ENCODE measurements at places on chromosomes 13 and 19. TPM values are rescaled to one million over a fixed set of nuclear protein-coding genes. Genes with fewer than 3 reads are reported as not detected.

GRCh38 chr13:89628567-89628966 lies 1718.9 kb upstream of the MIR17HG start:
- no peaks in the 10 kb centered on the region for H3K27me3 ChIP-seq
- H3K4me1 ChIP-seq, result no peaks in the 10 kb centered on the region

DNA sequence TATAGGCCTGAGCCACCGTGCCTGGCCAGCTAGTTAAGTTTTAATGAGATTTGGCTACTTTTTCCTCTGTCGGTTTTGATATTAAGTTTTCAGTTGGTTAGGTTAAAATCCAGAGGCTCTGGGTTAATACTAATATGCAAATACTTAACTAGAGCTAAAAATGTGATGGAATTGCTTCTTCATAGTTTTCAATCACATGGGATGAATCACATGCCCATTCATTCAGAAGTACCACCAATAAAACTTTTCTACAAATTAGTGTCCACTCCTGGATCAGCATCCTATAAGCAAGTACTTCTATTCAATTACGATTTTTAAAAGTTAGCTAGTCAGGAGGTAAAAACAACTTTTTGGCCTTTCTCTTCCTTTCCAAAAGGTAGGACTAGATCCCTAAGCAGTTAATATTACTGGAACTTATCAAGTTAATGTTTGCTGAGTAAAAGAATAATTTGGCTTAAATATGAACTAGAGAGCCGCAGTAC lies 4.3 kb downstream of the SLC25A30 start:
- DNase-seq, result no peak
- H3K4me1 ChIP-seq, result peaks cover 49% of the 10 kb centered on the region
- H3K36me3 ChIP-seq, result peaks cover 6% of the 10 kb centered on the region
- no peaks in the 10 kb centered on the region for H3K27me3 ChIP-seq

Gene ZNF724
- 3.0 TPM for total RNA-seq

GRCh38 chr13:46698910-46699460 lies 98.0 kb downstream of the ESD start:
- no peak overlapping the region for H3K27ac ChIP-seq
- no peaks in the 10 kb centered on the region for H3K4me1 ChIP-seq
- peaks cover 34% of the 10 kb centered on the region for H3K36me3 ChIP-seq
- no peak overlapping the region for H3K4me3 ChIP-seq
- DNase-seq, result no peak

Gene CLDND2
- not detected for total RNA-seq

DNA sequence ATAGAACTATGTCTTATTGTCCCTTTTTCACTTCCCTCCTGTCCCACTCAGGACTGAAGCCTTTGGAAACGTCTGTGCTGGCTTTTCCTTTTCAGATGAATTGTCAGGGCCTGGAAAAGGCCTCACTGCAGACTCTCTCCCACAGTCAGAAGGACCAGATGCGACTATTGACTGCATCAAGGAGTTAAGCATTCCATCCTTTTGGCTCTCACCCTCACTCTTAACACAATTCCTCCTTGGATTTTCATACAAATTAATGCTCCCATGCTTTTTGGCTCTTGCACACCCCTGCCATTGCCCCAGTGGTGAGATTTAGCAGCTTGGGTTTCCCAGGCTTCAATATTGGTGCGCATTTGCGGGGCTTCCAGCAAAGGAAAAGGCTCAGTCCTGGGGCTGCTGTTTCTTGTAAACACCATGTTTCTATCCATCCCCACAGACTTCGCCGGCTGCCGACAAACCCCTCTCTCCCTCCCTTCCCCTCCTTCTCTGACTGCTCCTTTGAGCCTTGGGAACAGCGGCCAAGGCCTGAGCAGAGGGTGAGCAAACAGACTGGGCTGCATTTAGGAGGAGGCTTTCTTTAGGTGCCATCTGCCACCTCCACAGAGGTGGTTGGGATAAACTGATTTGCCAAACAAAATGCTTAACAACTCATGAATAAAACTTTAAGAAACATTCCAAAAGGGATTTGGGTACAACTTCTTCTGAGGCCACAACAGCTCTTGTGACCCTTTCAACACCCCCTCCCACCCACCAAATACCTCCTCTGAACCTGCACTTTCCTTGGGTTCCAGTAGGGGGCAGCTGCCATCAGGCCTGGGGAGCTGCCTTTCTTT lies 48.6 kb upstream of the PCDH8 start:
- no peak overlapping the region for H3K27ac ChIP-seq
- DNase-seq, result no peak
- H3K4me3 ChIP-seq, result no peak overlapping the region
- H3K4me1 ChIP-seq, result no peaks in the 10 kb centered on the region
- H3K27me3 ChIP-seq, result no peaks in the 10 kb centered on the region

Gene ZNF628
- total RNA-seq, result 9.1 TPM

- no peak overlapping the region for H3K27ac ChIP-seq
- no peaks in the 10 kb centered on the region for H3K36me3 ChIP-seq
Measured at GRCh38 chr13:113770937-113771336, 11.9 kb downstream of the TMEM255B start.

GRCh38 chr19:45498411-45499195 lies at the start of gene PPM1N:
TSS of gene PPM1N (plus strand) at chr19:45498443. CDS start at chr19:45498473, 30 bp downstream.
- H3K27ac ChIP-seq, result peak within 1 kb of the TSS; percentile 24
- DNase-seq, result no peak
- peak within 1 kb of the TSS; percentile 72 for H3K4me3 ChIP-seq
- H3K4me1 ChIP-seq, result peaks cover 23% of the 10 kb centered on the region

Gene SBK3
- total RNA-seq, result not detected

Gene WDR62
- total RNA-seq, result 6.0 TPM

Gene SLC25A41
- total RNA-seq, result 0.20 TPM

- H3K27me3 ChIP-seq, result no peaks in the 10 kb centered on the region
- H3K4me1 ChIP-seq, result peaks cover 10% of the 10 kb centered on the region
- H3K27ac ChIP-seq, result no peak overlapping the region
- DNase-seq, result no peak
- H3K36me3 ChIP-seq, result no peaks in the 10 kb centered on the region
Measured at GRCh38 chr13:51083706-51084105, 27.4 kb downstream of the C13orf42 start.

GRCh38 chr13:84978851-84979250 lies 820.4 kb downstream of the SLITRK6 start:
- H3K27ac ChIP-seq, result no peak overlapping the region
- no peak overlapping the region for H3K4me3 ChIP-seq
- H3K4me1 ChIP-seq, result no peaks in the 10 kb centered on the region
- no peaks in the 10 kb centered on the region for H3K36me3 ChIP-seq
- no peak for DNase-seq

- no peak for DNase-seq
- H3K4me1 ChIP-seq, result peaks cover 15% of the 10 kb centered on the region
- no peak overlapping the region for H3K27ac ChIP-seq
- no peaks in the 10 kb centered on the region for H3K36me3 ChIP-seq
- H3K4me3 ChIP-seq, result no peak overlapping the region
Measured at GRCh38 chr13:40168425-40169166, 497.8 kb downstream of the FOXO1 start.

- H3K36me3 ChIP-seq, result no peaks in the 10 kb centered on the region
- peaks cover 4% of the 10 kb centered on the region for H3K4me1 ChIP-seq
- no peak overlapping the region for H3K27ac ChIP-seq
Measured at GRCh38 chr19:39113199-39113598, 12.4 kb upstream of the PAK4 start.

Gene KCNJ14
- total RNA-seq, result 0.90 TPM

GRCh38 chr13:71962126-71962525 lies 95.1 kb upstream of the DACH1 start:
- no peak overlapping the region for H3K27ac ChIP-seq
- no peak overlapping the region for H3K4me3 ChIP-seq
- H3K4me1 ChIP-seq, result no peaks in the 10 kb centered on the region
- no peaks in the 10 kb centered on the region for H3K36me3 ChIP-seq
- peaks cover 12% of the 10 kb centered on the region for H3K27me3 ChIP-seq

Gene XRCC1
- 30.5 TPM for total RNA-seq

DNA sequence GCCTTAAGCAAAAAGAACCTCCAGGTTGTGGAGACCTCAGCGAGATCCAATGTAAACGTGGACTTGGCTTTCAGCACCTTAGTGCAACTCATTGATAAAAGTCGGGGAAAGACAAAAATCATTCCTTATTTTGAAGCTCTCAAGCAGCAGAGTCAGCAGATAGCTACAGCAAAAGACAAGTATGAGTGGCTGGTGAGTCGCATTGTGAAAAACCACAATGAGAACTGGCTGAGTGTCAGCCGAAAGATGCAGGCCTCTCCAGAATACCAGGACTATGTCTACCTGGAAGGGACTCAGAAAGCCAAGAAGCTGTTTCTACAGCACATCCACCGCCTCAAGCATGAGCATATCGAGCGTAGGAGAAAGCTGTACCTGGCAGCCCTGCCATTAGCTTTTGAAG lies 58.5 kb downstream of the ARHGAP35 start:
- peaks cover 25% of the 10 kb centered on the region for H3K36me3 ChIP-seq
- H3K4me1 ChIP-seq, result peaks cover 29% of the 10 kb centered on the region
- no peak overlapping the region for H3K27ac ChIP-seq
- no peak overlapping the region for H3K4me3 ChIP-seq

DNA sequence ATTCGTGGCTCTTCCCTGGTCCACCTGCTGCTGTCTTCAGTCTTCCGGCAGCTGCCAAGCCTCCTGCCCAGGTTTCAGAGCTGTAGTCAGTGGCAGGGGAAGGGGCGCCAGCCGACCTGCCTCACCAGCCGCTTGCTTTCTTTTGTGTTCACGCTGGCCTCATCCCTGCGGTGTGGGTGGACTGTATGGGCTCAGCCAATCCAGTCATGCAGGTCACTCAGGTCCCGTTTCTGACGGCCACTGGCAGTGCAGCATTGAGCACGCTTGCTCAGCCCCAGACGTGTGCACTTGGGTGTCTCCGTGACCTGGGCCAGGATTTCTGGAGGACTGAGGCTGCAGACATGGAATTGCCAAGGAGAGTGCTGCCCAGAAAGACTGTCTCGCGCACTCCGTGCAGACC lies 26.0 kb downstream of the AP1M1 start:
- H3K4me1 ChIP-seq, result no peaks in the 10 kb centered on the region
- peaks cover 45% of the 10 kb centered on the region for H3K36me3 ChIP-seq
- H3K27me3 ChIP-seq, result no peaks in the 10 kb centered on the region
- H3K4me3 ChIP-seq, result no peak overlapping the region
- no peak overlapping the region for H3K27ac ChIP-seq

DNA sequence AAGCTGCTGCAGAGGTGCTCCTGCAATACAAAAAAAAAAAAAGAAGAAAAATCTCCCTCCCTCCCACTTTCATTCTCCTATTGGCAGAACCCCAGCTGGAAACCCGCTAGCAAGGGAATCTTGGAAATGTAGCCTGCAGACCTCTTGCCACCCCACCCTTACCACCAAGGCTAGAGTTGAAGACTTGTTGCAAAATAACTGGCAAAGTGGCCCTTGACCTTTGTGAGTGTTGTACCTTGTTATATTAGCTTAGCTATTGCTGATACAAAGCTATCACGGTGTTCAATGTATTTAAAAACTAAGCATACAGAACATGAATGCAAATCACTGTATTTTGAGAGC lies 57.5 kb upstream of the KCTD4 start:
- peaks cover 6% of the 10 kb centered on the region for H3K36me3 ChIP-seq
- H3K27ac ChIP-seq, result peak overlapping the region; percentile 6
- H3K4me3 ChIP-seq, result no peak overlapping the region
- no peak for DNase-seq
- peaks cover 23% of the 10 kb centered on the region for H3K4me1 ChIP-seq

Gene TEX101
- total RNA-seq, result not detected

- H3K36me3 ChIP-seq, result no peaks in the 10 kb centered on the region
- no peaks in the 10 kb centered on the region for H3K4me1 ChIP-seq
Measured at GRCh38 chr13:27830010-27830409, 37.7 kb downstream of the GSX1 start.

DNA sequence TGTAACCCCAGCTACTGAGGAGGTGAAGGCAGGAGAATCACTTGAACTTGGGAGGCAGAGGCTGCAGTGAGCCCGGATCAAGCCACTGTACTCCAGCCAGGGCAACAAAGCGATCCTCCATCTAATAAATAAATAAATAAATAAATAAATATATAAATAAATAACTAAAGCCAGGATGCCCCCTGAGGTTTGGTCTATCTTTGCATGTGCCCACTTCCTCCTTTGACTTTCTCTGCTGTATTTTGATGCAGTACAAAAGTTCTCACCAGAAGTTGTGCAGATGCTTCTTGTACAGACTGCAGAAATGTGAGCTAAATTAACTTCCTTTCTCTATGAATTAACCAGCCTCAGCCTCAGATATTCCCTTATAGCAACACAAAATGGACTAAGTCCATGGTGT lies 6.5 kb upstream of the N4BP2L2 start:
- H3K4me3 ChIP-seq, result no peak overlapping the region
- H3K27ac ChIP-seq, result no peak overlapping the region
- DNase-seq, result no peak
- H3K36me3 ChIP-seq, result no peaks in the 10 kb centered on the region
- H3K27me3 ChIP-seq, result peaks cover 2% of the 10 kb centered on the region

Gene TDRD12
- 0.22 TPM for total RNA-seq

Gene LPAR2
- total RNA-seq, result 9.5 TPM

DNA sequence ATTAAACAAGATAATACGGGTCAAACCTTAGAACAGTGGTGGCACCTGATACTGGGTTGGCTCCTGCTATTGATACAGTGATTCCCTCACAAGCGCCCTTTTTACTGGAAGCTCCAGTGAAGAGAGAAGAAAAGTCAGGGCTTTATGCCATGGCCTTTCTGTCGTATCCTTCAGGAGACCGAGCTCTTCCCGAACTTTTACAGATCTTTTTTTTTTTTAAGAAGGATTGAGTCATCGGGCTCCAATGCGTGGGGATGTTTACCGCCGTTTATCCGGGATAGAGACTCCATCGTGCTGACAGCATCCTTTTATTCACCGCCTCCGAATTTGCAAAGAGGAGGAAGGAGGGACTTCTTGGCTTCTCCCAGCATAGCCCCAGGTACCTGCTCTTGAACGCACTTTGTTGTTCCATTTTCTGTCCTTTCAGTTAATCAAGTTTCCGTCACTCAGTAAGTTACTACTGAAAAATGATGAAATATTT lies 574 bp downstream of the ZNF227 start:
- H3K36me3 ChIP-seq, result peaks cover 8% of the 10 kb centered on the region
- peak overlapping the region; percentile 90 for H3K27ac ChIP-seq
- no peaks in the 10 kb centered on the region for H3K27me3 ChIP-seq
- no peak for DNase-seq
- H3K4me3 ChIP-seq, result peak overlapping the region; percentile 86

DNA sequence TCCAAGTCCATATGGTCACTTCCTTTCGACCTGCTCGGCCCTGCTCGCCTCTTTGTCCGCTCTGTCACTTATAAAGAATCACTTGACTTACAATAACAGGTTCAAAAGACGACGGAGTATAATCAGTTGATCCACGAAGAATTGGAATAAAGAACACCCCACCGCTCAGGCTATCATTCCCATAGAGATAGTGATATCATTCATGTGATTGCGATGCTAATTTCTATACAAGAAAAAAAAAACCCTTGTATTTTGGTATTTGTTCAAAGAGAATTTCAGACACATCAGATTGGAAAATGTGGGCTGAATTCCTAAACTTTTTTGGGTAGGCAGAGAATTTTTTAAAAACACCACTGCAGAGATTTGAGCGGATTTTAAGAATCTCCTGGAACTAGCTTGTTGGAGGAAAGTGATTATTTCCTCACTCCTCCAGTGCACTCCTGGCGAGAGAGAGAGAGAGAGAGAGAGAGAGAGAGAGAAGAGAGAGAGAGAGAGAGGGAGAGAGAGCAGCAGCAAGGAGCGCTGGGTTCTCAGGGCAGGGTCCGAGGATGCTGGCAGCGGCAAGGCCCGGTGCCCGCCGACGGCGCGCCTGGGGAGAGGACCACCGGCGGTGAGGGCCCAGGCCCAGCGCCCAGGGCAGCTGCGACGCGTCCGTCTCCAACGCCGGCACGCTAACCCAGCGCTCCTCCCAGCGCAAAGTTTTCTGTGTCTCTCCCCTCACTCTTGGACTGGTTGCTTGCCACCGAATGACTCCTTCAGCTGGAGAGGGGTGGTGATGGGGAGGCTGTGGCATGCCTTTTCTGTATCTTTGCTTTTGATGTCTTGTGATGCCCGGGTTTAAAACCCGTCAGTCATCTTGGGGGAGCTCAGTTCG lies 149.0 kb upstream of the ZNF536 start:
- no peak overlapping the region for H3K27ac ChIP-seq
- H3K4me1 ChIP-seq, result peaks cover 25% of the 10 kb centered on the region
- H3K27me3 ChIP-seq, result peaks cover 56% of the 10 kb centered on the region
